ENCODE measurements at places on chromosomes 7 and 10. TPM values are rescaled to one million over a fixed set of nuclear protein-coding genes. Genes with fewer than 3 reads are reported as not detected.

The DUSP5 gene
- 134 TPM for total RNA-seq

The IGFBP3 gene
- total RNA-seq, result 123 TPM

The LBX1 gene
- total RNA-seq, result not detected

The ANKRD22 gene
- 0.40 TPM for total RNA-seq

The CALML5 gene
- total RNA-seq, result not detected

The TRIM50 gene
- total RNA-seq, result not detected

The TMEM139 gene
- 1.2 TPM for total RNA-seq
